ENCODE measurements at places on chromosomes 3 and 15.
A peak's percentile ranks its signal among the peaks of the same experiment; 100 is the strongest.

- no peak for DNase-seq
Measured at GRCh38 chr3:147336543-147337278, 69.6 kb downstream of the ZIC4 start.

DNA sequence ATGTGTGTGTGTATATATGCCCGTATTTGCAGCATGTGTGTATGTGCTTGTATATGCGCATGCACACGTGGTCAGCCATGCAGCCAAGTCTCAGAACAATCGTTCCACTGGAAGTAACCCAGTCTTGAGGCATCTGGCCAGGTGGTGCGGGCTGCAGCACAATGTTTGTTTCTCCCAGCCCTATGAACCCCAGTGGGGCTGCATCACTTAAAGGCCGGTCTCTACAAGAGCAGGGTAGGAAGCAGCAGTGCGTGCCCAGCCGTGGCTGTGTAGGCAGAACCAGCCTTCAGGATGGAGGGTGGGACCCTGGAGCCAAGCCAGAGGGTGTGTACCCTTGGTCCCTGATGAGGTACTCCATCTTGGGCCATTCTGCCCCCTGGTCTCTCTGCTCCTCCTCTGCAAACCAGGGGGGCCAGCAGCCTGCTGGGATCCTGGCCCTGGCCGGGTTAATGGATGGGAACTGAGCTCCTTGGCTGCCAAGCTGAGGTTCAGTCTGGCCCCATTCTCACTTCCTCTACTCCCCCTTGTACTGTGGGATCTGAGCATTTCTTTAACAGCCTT, 11.8 kb downstream of the KLF13 start:
- no peak for DNase-seq

DNA sequence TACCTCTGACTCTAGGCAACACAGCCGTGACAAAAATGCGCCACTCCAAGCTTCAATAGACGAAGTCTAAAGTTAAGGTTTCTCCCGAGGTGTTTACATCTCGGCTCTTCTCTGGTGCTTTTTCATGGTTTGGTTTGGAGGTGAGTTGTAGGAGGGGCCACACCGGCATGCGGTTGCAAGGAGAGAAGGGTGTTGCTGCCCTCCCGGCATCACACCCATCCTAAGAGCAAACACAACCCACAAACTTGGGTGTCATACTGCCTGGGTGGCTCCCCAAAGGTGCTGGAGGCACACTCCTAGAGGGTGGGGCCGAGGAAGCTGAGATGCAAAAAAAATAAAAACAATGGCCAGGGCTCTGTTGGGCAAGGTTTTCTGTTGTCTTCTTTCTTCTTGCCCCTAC, 225.2 kb upstream of the ICE2 start:
- no peak for DNase-seq

GRCh38 chr15:60090747-60091146, 86.6 kb downstream of the FOXB1 start:
- no peak for DNase-seq

DNA sequence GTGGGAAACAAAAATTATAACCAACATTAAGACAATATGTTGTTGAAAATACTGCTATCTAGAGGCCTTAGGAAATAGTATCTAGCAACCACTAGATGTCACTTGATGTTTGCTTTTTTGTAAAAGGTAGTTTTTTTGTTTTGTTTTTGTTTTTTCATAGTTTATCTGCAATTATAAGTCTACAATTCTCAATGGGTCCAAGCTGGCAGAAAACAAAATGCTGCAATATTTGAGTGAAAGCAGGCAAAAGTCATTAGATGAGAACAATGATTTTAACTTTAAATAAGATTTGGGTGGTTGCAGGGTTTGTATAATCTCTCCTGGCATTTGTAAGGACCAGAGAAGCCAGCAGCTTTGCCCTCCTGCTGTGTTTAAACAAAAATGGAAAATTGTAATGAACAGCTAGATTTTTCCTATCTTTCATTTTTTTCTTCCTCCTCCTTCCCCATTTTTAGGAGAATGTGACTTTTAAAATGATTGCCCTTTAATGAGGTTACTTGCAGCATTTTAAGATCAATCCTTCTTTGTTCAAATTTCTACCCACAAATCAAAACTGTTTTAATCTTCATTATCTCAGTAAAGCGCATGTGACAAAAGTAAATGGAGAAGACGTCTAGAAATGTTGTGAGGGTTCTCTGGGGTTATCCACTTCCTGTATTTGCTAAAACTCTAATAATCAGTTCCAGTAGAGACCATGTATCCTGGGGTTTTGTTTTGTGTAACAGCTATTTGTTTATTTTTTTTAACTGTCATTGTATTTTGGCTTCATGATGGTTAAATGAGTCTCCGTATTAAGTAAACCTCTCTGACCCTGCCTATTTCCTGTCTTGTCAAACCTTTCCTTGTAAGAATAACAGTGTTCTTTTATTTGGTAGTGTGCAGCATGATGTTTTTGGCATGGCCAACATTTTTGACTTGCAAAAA, 27.3 kb downstream of the DUT start:
- peak; percentile 22 for DNase-seq

DNA sequence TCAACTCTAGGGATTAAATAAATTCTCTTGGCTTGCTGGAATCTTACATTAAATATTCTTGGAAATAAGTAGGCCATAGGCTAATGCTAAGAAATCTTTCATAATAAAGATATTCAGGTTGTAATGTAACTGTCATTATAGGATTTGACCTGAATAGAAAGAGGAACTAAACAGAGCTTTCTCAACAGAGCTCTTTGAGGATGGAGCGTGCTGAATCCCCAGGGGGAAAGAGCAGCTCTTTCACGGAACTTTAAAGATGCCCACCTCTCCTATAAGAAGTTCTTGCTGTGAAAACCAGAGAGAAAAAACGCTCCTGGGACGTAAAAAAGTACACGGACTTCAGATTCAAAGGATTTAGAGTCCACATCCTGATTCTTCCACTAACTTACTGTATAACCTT, 77.9 kb downstream of the NTRK3 start:
- DNase-seq, result no peak

DNA sequence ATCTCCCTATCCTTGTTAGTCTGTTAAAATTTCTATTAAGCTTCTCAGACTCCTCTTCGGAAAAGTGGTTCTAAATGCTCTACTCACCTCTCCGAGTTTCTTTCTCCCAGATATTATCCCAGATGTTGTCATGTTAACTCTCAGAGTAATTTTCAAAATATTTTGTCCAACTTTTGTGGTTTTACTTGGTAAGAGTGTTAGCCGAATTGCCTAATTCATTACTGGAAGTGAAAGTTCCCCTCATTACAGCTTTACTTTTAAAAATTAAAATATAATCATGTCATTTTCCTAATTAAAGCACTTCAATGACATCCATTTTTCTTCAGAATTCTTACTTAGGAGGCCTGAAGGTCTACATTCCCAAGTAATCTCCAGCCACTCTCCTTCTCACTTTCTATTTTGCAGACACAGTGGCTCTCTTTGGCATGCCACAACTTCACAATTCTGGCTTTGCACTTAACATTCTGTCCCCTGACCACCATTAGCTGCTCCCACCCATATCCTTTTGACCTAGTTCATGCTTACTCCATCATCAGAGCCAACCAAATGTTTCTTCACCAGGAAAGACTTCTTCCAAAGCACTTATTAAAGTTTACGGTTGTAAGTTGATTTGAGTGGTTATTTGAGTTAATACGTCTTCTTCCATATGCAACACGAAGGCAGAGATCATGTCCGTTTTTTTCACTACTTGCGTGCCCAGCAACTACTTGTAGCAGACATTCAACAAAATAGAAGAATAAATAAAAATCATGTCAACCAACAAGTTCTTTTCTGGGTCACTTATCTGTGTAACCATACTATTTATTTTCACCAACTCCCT, 10.2 kb upstream of the TIPARP start:
- no peak for DNase-seq

DNA sequence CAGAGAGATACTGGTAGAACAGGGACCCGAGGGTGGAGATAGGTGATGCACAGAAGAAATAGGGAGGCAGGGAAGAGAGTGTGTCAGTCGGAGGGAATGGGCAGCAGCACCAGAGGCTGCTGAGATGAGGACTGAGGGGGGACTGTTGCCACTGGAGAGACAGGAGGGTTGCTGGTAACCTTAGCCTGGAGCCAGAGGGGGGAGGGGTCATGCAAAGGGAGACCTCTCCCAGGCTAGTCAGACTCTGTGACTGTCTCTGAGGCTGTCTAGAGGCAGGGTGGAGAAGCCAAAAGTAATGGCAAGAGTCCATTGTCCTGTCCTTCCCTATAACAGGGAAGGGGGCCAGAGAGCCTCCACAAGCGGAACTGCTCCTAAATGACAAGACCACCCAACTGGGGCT, 2.1 kb upstream of the DLEC1 start:
- DNase-seq, result no peak

GRCh38 chr15:31148297-31149087, 47.0 kb upstream of the TRPM1 start:
- DNase-seq, result no peak

- no peak for DNase-seq
Measured at GRCh38 chr3:22068619-22069018, 317.6 kb upstream of the ZNF385D start.

GRCh38 chr3:101256511-101256910, 63.9 kb downstream of the IMPG2 start:
- DNase-seq, result no peak

GRCh38 chr15:31393444-31394091, 66.9 kb downstream of the KLF13 start:
- DNase-seq, result no peak

- no peak for DNase-seq
Measured at GRCh38 chr3:21912711-21913110, 161.7 kb upstream of the ZNF385D start.
